ENCODE measurements at places on chromosomes 6 and 20.

GRCh38 chr20:48841875-48842529 is 14.2 kb upstream of the PREX1 start:
- no peak for DNase-seq

GRCh38 chr6:24683297-24684296 is 16.7 kb downstream of the ACOT13 start:
- DNase-seq, result no peak

GRCh38 chr20:49890471-49891361 is 24.6 kb downstream of the SPATA2 start:
- no peak for DNase-seq

GRCh38 chr6:29517728-29518440 is 30.1 kb upstream of the MAS1L start:
- DNase-seq, result no peak

- no peak for DNase-seq
Observed at GRCh38 chr20:31806564-31807355, 12.4 kb upstream of the MYLK2 start.

DNA sequence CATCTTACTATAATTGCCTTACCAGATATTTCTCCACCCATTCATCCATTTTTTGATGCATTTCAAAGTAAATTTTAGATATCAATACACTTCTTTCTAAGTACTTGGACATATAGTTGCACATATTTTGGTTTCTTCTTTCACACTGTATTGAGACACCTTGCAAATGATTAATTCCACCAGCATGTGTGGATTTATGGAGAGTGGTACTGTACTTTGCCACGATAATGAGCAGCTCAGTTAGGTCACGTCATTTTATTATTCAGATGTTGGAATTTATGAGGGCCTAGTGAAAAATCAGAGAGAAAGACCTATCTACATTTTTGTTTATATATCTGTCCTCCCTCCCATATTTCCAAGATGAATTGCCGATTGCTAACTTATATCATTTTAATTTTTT is 5.3 kb downstream of the NFYA start:
- DNase-seq, result no peak

GRCh38 chr6:154782193-154782592 is 49.0 kb downstream of the SCAF8 start:
- no peak for DNase-seq

DNA sequence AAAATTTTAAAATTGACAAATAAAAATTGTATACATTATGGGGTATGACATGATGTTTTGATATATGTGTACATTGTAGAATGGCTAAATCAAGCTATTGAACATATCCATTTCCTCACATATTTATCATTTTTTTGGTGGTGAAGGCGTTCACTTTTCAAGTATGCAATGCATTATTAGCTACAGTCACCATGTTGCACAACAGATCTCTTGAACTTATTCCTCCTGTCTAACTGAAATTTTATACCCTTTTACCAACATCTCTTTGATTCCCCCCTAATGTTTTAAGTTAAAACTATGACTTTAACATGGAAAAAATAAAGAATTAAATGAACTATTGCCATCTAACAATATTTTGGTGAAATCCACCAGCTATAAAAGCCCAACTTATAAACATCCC is 65.2 kb upstream of the UST start:
- no peak for DNase-seq

DNA sequence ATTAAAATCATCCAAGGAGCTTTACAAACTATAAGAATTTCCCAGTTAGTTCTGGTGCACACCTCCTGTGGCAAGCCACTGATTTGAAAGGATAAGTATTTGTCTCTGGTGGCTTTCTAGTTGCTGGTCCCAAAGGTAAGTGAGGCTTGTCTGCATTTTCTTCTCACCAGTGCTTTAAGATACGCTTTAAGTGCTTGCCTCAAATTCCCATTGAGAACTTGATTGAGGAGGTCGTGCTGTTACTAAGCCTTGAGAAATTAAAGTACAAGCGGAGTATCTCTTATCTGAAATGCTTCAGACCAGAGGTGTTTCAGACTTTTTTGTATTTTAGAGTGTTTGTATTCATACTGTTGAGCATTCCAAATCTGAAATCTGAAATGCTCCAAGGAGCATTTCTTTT is 29.9 kb upstream of the MYO6 start:
- DNase-seq, result no peak

- no peak for DNase-seq
Observed at GRCh38 chr6:5138995-5139827, 54.1 kb downstream of the PPP1R3G start.

GRCh38 chr6:28496099-28496779 is 19.4 kb downstream of the GPX6 start:
- DNase-seq, result no peak

DNA sequence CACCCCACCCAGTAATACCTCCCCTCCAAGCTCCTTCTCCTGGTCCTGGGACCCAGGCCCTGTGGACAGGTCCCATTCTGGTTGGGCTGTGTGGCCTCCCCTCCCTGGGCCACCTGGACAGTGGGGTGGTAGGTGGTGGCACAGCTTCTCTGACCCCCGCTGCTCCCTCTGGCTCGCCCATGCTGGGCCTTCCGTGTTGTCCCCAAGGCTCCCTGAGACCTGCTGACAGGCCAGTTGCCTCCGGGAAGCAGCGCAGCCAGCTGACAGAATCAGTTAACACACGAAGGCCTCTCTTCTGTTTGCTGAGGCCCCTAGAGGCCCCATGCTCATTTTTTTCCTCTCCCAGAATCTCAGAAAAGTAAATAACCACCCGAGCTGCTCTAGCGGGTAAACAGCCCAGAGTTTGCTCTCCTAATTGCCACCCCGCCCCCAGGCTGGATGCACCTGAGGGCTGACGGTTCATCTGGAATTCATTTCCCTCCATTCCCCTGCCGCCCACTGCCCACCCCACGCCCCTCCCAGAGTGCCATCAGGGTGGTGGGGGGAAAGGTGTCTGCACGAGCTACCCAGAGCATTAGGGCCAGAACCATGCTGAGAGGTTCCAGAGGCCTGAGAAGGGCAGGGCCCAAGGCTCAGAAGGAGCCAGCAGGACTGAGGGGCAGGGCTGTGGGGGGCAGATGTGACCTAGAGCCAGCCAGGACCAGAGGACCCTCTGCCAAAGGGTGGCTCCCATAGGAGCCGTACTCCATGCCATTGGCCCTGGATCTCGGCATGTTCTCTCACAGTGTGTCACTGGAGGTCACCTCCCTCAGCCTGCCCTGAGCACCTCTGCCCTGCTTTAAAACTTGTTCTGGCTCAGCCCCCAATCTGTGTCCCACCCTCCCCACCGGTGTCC is 157.5 kb downstream of the GRM4 start:
- DNase-seq, result peak; percentile 35

Data from D341Med (cell line).